Eye (tissue), 1 donor: ENCODE measurements at places on chromosomes 1 and 21.
A peak's percentile ranks its signal among the peaks of the same experiment; 100 is the strongest.

DNA sequence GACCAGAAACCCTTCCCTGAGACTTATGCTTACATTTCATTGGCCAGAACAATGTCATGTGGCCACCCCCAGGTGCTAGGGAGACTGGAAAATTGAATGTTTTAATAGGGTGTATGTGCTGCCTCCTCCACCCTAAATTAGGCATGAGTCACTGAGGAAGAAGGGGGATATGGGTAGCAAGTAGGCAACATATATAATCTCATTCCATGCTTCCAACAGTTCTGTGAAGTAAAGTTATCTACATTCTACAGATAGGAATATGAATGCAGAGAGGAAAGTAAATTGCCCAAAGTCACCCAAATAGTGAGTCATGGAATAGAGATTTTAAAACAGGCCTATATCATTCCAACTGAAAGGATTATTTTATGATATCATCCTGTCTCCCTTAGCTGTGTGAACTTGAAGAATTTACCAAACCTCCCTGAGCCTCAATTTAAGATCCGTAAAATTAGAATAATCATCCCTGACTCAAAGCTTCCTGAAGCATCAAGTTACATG, 168.6 kb upstream of the FGGY start:
- DNase-seq: no peak

GRCh38 chr1:164495905-164496304, 63.1 kb upstream of the PBX1 start:
- DNase-seq: no peak

DNA sequence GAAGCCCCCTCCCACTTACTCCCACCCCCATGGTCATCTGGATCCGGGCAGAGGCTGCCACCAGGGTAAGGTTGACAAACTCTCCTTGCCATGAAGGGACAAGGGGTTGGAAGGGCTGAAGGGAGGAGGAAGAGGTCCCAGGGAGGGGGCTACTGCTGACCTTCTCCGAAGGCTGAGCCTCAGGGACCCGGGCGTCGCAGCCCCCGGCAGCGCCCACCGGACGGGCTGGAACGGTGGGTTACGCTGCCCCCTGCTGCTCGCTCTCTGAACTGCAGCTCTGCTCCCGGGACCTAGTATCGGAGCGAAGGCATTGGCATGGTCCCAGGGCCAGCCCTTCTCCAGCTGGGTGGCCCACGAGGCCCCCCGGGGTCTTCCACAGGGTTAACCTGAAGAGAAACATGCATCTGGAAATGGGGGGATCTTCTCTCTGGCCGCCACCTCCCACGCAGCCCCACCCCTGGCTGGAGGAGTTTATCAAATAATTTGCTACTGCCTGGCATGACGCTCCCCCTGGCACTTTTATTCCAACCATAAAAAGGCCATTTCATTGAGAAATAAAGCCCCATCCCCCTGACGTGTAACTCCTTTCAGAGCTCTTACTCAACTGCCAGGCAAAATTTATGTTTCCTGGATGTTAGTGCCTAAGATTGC, 70.4 kb upstream of the TARDBP start:
- peak; percentile 91 for DNase-seq

GRCh38 chr21:26154753-26155152, 15.8 kb downstream of the APP start:
- DNase-seq: no peak

GRCh38 chr21:40905251-40905650, 58.3 kb upstream of the DSCAM start:
- no peak for DNase-seq

- DNase-seq: no peak
These were observed 8.2 kb downstream of the MEGF6 start for GRCh38 chr1:3603156-3603555.

GRCh38 chr1:108624069-108624468, 36.8 kb downstream of the HENMT1 start:
- DNase-seq: no peak

GRCh38 chr1:64834734-64835133, 89.9 kb downstream of the RAVER2 start:
- DNase-seq: no peak

DNA sequence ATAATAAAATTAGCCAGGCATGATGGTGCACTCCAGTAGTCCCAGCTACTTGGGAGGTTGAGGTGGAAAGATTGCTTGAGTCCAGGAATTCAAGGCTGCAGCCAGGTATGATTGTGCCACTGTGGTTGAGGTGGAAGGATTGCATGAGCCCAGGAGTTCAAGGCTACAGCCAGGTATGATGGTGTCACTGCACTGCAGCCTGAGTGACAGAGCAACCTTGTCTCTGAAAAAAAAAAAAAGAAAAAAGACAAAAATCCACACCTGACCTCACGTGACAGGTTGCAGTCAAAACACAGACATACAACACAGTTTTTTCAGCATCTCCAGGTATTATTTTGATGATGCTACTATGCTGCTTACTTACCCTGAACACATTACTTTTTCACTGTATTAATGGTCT, 4.3 kb upstream of the AK2 start:
- no peak for DNase-seq

DNA sequence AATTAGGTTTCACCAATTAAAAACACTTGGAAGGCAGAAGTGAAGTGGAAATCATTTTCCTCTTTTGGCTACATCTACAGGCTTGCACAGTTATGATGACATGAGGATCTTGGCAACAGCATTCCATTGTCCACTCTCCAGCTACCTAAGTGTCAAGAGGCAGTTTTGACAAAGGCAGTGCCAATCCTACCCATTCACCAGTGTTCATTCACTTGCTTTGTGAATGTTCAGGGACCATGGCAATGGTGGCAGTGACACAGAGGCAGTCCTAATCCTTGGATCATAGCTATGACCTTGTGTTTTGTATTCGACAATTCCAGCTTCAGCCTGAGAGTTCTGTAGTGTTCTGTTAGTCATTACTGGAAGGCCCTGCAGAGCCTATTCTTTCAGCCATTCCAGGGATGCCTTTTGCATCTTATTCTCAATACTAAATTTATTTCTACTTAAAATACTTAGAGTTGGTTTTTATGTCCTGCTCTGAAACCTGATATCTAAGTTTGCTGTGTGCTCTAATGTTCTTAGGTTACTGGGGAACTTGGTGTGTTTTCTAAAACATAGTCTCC, 36.7 kb downstream of the CRB1 start:
- DNase-seq: no peak

- peak; percentile 42 for DNase-seq
These were observed 836.1 kb upstream of the ADAMTS5 start for GRCh38 chr21:27802816-27803475.

- DNase-seq: no peak
These were observed 84.6 kb downstream of the ADGRL2 start for GRCh38 chr1:81885291-81885690.

DNA sequence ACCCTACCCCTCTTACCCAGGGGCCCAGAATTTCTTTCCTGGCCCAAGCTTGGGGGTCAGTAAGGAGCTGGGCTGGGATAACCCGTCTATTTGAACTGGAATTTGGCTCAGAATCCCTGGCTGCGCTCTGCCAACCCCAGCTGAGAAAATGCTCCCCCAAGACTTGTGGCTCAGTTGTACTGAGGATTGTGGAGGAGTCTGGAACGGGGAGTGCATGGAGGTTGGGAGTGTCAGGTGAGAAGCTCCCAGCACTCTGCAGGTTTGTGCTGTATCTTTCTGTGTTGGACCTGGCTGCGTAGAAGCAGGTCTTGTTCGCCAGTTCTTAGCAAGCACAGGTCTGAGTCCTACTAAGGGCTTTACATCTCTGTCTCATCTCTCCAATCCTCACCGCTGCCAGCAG, 1.6 kb downstream of the TCEA3 start:
- DNase-seq: peak; percentile 16

DNA sequence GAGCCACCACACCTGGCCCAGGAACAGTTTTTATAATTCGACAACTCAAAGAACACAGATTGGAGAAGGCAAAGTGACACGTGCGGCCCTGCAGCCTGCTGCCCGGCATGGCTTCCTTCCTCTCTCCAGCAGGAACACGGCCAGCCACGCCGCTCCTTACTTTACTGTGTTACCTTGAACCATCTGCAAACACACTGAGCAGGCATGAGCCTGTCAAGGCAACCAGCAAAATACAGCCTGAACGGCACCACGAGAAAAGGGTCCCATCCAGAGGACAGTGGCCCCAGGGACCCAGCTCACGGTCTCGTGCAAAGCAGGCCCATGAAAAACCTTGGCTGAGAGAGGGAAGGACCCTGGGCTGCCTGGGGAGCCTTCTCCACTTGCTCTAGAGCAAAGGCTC, 38.8 kb downstream of the NPHP4 start:
- DNase-seq: no peak

- DNase-seq: peak; percentile 73
These were observed 639 bp upstream of the DNAJB4 start for GRCh38 chr1:78003882-78004718.

GRCh38 chr1:913491-914130, 10.1 kb upstream of the SAMD11 start:
- DNase-seq: peak; percentile 2

DNA sequence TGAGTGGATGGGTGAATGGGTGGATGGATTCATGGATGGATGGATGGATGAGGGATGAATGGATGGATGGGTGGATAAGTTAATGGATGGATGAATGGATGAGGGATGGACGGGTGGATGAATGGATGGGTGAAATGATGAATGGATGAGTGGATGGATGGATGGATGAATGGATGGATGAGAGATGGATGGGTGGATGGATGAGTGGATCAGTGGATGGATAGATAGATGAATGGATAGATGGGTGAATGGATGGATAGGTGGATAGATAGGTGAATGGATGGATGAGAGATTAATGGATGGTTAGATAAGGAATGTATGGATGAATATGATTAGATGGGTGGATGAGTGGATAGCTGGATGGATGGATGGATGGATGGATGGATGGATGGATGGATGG, 313.5 kb downstream of the NPHP4 start:
- DNase-seq: no peak

GRCh38 chr1:46043458-46044017, 88.9 kb downstream of the PIK3R3 start:
- DNase-seq: no peak

DNA sequence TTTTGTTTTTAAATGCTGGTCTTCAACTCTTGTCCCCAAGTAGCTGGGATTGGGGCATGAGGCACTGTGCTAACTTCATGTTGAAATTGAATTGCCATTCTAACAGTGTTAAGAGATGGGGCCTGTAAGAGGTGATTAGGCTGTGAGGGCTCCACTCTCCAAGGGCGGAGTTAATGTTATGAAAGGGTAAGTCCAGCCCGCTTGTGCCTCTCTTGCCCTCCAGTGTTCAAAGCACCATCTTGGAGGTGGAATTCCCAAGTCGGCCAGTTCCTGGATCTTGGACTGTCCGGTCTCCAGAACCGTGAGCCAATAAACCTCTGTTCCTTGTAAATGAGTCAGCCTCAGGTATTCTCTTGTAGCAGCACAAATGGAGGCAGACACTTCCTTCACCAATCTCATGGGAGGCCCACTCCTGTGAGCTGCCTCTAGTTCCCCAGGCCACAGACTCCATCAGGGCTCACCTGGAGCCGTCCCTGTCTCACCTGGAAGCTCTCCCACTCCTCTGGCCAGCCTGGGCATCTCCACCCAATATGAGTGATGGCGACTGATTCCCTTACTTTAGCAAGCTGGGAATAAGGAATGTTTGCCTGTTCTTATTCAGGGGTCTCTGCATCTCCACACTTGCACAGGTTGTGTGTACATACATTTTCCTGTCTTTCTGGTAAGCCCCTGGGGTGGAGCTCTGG, 15.5 kb downstream of the IBA57 start:
- no peak for DNase-seq

DNA sequence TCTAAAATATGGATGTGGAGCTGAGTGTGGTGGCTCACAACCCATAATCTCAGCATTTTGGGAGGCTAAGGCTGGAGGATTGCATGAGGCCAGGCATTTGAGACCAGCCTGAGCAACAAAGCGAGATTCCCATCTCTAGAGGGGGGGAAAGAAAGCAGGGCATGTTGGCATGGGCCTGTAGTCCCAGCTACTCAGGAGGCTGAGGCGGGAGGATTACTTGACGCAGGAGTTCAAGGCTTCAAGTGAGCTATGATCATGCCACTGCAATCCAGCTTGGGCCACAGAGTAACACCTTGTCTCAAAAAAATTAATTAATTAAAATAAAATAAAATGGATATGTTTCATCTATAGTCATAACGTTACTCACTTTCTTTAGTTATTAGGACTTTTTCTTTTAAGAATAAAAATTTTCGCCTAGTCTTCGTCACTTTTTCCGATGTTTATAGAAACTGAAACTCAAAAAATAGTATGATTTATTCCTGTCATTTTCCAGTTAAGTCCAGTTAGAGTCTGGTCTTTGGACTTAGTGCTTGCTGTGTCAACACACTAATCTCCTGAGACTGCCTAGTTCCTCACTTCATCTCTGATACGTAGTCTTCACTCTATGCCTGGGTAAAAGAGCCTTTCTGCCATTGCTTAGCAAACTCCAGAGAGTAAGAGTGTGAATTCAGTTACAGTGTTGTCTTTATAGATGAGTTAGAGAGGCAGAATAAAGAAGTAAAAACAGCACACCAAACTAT, 28.0 kb downstream of the IARS2 start:
- no peak for DNase-seq

DNA sequence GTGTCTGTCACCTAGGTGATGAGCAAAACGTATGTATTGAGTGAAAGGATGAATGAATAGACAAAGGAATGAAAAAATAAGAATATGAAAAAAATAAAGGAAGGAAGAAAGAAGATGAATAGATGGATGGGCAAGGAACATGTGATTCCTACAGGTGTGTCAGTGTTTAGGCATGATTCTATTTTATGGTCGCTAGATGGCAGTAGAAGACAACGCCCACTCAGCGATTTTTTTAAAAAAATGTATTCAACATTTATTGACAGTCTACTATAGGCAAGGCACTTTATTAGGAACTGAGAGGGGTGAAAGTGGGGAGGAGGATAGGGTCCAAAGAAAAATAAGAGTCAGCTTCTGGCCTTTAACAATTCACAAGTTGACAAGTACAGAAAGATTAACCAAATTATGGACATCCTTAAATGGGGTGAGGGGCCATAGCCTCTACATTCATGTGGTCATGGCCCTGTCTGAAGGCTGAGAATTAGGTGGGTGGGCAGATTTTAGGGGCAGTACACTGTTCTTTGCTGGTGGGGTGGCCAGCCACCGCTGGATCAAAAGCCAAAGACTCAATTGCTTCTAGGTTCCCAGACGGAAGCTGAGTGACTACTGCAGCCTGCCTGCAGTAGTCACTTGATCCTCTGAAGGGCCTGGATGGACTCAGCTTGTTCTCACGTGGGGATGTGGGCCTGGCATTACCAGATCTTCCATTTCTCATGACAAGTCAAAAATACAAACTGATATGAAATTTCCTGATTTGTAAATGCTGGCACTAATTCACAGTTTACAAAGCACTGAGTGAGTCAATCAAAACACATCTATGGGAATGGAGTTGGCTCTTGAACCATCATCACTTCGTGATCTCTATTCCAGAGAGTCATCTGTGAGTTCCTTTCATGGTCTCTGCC, 83.9 kb downstream of the FASLG start:
- DNase-seq: peak; percentile 63

GRCh38 chr1:89894210-89895201, 73.7 kb downstream of the LRRC8D start:
- DNase-seq: peak; percentile 18

DNA sequence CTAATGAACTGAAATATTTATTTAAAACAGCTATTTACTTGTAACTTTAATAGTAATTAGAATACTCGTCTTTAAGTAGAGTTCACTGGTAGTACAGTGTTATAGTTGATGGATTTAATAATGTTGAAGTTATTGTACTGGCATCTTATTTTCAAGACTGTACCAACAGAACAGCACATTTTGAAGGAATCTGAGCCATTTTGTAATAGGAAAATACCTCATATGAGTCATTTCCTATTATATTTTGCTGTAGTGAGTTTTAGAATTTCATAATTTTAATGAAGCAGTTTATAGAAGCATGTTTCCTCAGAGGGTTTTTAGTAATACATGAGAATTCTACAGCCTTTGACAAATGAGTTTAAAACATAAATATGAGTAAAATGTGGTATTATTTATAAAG, 258.3 kb downstream of the OLFM3 start:
- no peak for DNase-seq
